ENCODE measurements at places on chromosomes 7 and 10.

- no peak for DNase-seq
Observed at GRCh38 chr7:88095-88926, 104.1 kb upstream of the FAM20C start.

GRCh38 chr7:80833289-80834268, 85.3 kb downstream of the SEMA3C start:
- DNase-seq, result no peak

GRCh38 chr7:66739477-66739876, 1.1 kb upstream of the RABGEF1 start:
- DNase-seq, result no peak

GRCh38 chr7:6423942-6424701, 23.6 kb downstream of the DAGLB start:
- DNase-seq, result no peak

GRCh38 chr7:148699782-148700629, 1.3 kb downstream of the CUL1 start:
- no peak for DNase-seq
